ENCODE measurements at places on chromosomes 6 and 20. TPM values are rescaled to one million over a fixed set of nuclear protein-coding genes. Genes with fewer than 3 reads are reported as not detected.

GRCh38 chr20:17849901-17850683, 118.5 kb downstream of the SNX5 start:
- peak overlapping the region; percentile 39 for H3K27ac ChIP-seq
- no peaks in the 10 kb centered on the region for H3K36me3 ChIP-seq
- H3K4me3 ChIP-seq = no peak overlapping the region

Gene EDN1
- 5.5 TPM for total RNA-seq

DNA sequence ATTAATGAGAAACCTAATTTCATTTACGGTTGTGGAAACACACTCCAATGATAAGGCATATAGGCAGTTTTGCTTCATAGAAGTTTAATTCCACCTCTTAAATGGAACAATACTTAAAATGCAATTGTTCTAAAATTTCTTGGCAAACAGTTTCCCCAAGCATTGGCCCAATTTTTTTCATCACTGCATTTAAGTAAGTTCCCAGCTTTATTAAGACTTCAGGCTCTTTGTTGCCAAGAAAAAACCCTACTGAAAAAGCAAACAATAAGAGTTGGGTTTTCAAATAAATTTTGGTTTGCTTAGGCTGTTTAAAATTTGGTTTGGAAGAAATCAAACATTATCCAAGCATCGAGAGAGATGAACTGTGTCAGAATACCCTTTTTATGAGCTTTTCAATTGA, 690.9 kb upstream of the NRSN1 start:
- H3K27ac ChIP-seq = no peak overlapping the region
- H3K27me3 ChIP-seq = no peaks in the 10 kb centered on the region
- H3K4me3 ChIP-seq = no peak overlapping the region
- H3K4me1 ChIP-seq = no peaks in the 10 kb centered on the region
- no peaks in the 10 kb centered on the region for H3K36me3 ChIP-seq

DNA sequence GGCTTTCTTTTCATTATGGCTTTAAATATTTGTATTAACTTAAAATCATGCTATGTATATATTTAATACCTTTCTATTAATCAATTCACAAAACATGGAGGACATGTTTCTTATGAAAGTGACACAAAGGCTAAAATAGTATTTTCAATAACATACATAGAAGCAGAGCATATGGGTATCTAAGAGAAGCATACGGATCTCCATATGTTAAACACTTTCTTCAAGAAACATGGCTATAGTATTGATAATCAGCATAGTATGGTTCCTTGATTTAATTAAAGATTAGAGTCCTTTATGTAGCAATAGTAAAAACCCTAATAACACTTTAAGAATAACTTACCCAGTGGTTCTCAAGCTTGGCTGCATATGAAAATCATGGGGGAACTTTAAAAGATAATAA, 58.5 kb downstream of the GRIK2 start:
- H3K4me1 ChIP-seq = no peaks in the 10 kb centered on the region
- H3K4me3 ChIP-seq = no peak overlapping the region
- DNase-seq = no peak
- H3K27me3 ChIP-seq = no peaks in the 10 kb centered on the region
- no peaks in the 10 kb centered on the region for H3K36me3 ChIP-seq

GRCh38 chr20:25220810-25221591, 25.5 kb downstream of the ENTPD6 start:
- no peak for DNase-seq
- H3K36me3 ChIP-seq = peaks cover 18% of the 10 kb centered on the region
- no peak overlapping the region for H3K27ac ChIP-seq
- H3K27me3 ChIP-seq = no peaks in the 10 kb centered on the region

Measured in spleen (tissue), 13 donors.